Activated gamma-delta T cell treated with Interleukin-2 at 50 U/mL for 16 hours (primary cell): ENCODE measurements at places on chromosomes 1 and 21.

GRCh38 chr1:198860371-198860770, 221.5 kb downstream of the PTPRC start:
- no peak for DNase-seq

GRCh38 chr1:17128361-17128760, 9.1 kb upstream of the PADI2 start:
- no peak for DNase-seq

DNA sequence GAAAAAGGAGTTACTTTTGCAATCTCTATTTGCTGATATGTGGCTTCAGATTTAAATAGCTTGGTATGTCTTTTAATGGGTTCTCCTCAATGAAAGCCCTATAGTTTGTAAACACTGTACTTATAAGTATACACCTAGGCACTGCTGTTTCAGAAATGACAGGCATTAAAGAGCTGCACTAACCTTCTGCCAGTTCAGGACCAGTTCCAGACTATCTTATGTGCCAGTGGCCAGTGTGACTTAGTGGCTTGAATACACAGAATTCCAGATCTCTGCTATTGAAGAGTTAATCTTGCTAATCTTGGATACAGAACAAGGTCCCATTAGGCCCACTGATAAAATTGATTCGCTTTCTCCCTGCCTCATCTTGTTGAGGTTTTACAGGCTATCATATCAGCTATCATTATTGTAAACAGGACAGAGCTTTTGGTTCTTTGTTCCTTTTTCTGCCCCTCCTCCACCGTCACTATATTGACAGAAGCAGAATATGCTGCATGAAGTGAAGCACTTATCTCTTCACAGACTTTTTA, 337.5 kb downstream of the LRRIQ3 start:
- no peak for DNase-seq

DNA sequence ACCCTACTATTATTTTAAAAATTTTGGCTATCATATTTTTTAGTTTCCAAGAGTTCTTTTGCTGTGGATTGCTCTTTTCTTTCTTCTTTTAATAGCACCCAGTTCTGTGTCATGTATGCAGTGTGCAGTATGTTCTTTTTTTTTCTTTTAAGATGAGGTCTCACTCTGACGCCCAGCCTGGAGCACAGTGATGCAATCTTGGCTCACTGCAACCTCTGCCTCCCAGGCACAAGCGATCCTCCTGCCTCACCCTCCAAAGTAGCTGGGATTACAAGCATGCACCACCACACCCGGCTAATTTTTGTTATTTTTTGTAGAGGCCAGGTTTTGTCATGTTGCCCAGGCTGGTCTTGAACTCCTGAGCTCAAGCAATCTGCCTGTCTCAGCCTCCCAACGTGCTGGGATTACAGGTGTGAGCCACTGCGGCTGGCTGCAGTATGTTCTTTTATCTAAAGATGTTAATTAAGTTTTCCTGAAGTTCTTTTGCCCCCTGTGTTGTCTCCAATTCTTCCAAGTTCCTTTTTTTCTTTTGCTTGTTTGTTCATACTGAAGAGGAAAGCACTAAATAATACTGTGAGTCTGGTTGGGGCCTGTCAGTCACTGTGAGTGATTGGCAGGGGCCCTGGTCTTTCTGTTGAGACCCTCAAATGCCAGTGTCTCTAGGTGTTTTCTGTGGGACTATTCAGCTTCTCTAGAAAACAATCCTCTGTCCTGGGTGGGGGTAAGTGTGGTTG, 17.5 kb upstream of the TTC22 start:
- no peak for DNase-seq

DNA sequence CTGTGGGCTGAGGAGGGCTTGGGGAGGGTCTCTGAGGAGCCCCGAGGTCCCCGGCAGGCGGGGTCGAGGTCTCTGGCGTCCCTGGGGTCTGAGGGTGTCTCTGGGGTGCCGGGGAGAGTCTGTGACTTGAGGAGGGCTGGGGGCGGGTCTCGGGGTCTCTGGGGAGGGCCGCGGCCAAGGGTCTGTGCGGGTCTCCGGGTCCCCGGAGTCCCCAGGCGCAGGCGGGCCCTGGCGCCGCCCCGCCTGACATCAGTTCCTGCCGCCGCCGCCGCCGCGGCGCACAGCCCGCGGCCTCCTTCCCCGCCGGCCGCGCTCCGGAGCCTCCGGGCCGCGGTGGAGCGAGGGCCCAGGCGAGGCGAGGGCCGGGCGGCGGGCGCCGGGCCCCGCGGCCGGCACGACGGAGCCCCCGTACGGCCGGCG, at the start of gene PLEKHM2:
Gene PLEKHM2 (plus strand): TSS at position 279 of the 420 bp plus-strand sequence. CDS start 239 bp downstream, outside the sequence.
- DNase-seq: peak; percentile 39

GRCh38 chr1:32496127-32496526, 31.3 kb downstream of the ZBTB8B start:
- DNase-seq: no peak

DNA sequence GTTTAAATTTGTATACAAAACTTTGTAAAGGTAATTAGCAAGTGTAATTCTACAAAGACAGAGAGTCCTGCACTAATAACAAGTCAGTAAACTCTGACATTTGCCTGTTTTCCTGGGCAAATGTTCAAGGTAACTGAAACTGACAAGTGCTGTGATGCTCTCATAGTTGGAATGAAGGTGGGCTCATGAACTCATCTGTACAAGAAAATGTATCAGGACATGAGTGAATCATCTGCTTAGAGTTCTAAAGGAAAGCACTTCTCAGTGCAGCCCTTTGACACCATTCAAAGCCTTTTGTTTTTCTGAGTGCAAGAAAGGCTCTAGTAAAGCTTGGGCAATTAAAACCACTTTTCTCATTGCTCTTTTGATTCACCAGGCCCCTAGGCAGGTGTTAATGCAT, 91.5 kb downstream of the UROD start:
- no peak for DNase-seq
